ENCODE measurements at places on chromosomes 5 and 9.
A peak's percentile ranks its signal among the peaks of the same experiment; 100 is the strongest.

DNA sequence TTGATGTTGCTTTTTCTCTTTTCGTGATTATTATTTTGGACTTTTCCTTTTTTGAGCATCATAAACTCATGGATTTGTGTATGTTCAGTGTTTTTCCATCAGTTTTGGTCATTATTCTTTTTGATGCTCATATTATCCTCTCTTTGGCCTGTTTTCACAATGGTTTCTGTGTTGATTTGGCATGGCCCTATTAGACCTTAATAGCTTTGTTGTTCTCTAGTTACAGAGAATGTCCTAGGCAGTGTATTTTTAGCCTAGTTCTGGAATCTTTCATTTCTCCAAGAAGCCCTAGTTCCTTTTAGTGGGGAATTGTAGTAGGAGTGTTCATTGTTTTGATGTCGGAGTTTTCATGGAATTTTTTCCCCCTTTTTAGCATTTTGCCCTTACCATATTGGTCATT is 41.3 kb upstream of the ROPN1L start:
- DNase-seq: peak; percentile 86

GRCh38 chr9:99056886-99057664 is 47.8 kb upstream of the TGFBR1 start:
- peak; percentile 58 for DNase-seq

- no peak for DNase-seq
Observed at GRCh38 chr5:92908952-92909601, 671.9 kb downstream of the NR2F1-AS1 start.

DNA sequence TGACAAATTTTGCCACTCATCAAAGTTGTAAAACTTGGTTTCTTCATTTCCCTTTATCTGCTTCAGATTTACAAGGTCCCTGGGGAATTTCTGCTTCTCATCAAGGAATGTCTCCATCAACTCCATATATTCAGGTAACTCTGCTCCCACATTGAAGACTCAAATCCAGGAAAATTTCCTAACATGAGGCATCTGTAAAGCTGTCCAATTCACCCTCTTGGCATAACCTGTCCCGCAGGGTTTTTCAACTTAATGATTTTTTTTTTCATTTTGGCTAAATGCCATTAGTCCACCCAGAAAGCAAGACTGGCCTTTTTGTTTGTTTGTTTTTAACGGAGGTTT is 50.2 kb upstream of the SLC30A5 start:
- no peak for DNase-seq

GRCh38 chr5:5276951-5277517 is 136.9 kb downstream of the ADAMTS16 start:
- DNase-seq: no peak

DNA sequence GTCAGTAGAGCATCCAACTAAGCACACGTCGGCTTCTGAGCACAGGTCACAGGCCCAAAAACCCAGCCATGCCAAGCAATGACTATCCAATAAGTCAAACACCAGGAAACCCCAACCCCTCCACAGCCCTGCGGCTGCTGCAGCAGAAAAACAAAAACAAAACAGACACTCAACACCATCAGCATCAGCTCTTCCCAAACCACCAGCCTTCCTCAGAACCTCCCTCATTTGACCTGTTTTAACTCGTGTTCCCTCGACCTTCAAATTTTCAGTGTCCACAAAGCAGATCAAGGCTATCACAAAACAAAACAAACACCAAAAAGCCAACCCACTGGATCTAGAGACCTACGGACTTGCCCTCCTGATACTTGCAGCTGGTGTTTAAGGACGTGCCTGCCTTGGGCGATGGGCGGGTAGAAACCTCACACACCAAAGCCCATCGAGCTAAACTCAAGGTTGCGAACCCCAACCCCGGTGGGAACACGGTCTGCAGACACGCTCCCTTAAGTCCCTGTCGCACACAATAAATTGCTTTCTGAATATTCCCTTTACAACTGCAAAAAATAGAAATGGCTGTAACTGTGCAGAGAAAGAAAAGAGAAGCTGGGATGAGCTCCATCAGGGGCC is 247.1 kb upstream of the ANKRD55 start:
- peak; percentile 54 for DNase-seq

DNA sequence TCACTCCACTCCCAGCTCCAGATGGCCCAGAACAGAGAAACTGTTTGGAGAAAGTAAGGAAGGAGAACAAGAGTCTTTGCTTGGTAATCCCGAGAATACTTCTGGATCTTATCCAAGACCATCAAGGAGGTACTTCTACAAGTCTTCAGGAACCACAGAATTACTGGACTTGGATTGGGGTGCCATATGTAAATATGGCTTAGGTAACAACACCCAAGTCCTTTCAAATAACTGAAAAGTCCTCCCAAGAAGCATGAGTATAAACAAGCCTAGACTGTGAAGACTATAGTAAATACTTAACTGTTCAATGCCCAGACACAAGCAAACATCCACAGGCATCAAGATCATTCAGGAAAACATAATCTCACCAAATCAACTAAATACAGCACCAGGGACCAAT is 170.0 kb downstream of the MCTP1 start:
- DNase-seq: no peak
